Naive B cell (primary cell): ENCODE measurements at places on chromosomes 7 and 10. TPM values are rescaled to one million over a fixed set of nuclear protein-coding genes. Genes with fewer than 3 reads are reported as not detected.

The TLL2 gene
- polyA plus RNA-seq: 0.77 TPM

The SHTN1 gene
- not detected for polyA plus RNA-seq

The MYH16 gene
- not detected for polyA plus RNA-seq

The HGF gene
- 0.53 TPM for polyA plus RNA-seq

The SHLD2 gene
- polyA plus RNA-seq: 15.2 TPM

The IFRD1 gene
- polyA plus RNA-seq: 58.8 TPM

- DNase-seq: no peak
Observed at GRCh38 chr10:26486990-26487850, 49.1 kb downstream of the APBB1IP start.

- DNase-seq: no peak
Observed at GRCh38 chr7:4416396-4417056, 265.6 kb upstream of the FOXK1 start.

DNA sequence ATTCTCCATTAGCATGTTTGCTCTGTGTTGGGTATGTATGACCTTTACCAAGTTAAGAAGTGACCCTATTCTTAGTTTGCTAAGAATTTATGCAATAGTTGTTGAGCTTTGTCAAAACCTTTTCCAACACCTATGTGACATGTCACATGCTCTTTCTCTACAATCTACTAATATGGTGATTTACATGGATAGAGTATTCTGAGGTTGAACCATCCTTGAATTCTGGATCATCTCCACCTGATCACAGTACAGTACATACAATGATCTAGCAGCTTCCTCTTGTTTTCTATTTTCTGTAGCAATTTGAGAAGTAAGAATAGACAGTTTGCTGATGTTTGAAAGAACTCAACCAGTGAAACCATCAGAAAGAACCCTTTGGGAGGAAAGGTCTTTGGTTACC, 101.2 kb upstream of the PDGFA start:
- DNase-seq: no peak

DNA sequence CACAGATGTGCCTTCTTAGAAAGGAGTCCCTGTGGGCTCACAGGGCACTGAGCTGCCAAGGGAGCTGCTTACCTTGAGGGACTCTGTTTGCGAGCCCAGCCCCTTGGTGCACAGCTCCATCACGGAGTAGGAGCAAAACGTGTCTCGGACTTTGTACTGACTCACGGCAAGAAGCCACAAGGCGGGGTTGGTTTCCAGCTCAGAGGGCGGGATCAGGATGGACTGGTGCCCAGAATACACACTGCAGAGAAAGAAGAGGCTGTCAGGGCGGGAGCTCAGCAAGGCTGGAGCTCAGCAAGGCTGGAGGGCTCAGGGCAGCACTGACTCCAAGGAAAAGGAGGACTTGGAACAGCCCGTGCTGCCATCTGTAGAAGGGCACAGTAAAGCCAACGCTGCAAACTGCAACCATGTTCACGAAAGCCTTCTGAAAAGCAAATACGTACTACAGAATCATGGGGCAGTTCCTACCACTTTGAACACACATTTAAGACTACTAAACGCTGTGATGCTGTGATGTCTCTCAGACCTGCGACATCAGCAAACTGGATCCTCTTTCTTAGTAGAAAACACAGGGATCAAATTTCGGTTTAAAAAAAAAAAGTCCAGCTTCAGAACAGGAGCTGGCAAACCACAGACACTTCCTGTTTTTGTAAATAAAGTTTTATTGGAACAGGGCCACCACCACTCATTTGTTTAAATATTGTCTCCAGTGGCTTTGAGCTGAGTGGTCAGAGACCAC, 194.3 kb downstream of the ZMYND11 start:
- no peak for DNase-seq

DNA sequence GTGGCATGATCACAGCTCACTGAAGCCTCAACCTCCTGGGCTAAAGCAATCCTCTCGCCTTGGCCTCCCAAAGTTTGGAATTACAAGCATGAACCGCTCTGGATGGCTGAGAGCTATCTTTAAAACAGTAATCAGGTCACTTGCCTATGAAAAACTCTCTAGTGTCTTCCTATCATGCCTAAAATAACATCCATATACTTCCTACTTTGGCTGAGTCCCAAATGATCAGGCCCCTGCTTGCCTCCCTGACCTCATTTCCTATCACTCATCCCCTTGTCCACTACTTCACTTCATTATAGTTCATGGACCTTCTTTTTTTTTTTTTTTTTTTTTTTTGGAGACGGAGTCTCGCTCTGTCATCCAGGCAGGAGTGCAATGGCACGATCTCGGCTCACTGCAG, 28.0 kb downstream of the SEPTIN7 start:
- no peak for DNase-seq

- DNase-seq: no peak
Observed at GRCh38 chr10:72039377-72039776, 49.0 kb downstream of the SPOCK2 start.

DNA sequence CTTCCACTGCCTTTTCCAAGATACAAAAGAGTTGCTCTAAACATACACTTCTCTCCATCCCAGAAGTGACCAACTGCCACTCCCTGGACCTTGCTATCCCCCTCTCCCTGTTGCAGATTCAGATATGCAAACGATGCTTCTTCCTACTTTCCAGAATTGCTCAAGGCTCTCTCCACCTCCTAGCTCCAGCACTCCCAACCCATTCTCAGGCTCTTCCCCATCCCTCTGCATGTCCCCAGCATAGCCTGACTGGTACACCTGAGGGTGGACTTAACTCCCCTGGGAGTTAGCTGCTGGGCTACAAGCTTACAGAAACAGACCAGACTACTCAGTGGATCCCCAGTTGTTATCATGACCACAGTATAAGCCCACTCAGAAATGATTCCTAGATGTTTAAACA, 27.6 kb downstream of the MKRN1 start:
- no peak for DNase-seq

GRCh38 chr7:86818903-86819302, 175.2 kb downstream of the GRM3 start:
- DNase-seq: no peak

DNA sequence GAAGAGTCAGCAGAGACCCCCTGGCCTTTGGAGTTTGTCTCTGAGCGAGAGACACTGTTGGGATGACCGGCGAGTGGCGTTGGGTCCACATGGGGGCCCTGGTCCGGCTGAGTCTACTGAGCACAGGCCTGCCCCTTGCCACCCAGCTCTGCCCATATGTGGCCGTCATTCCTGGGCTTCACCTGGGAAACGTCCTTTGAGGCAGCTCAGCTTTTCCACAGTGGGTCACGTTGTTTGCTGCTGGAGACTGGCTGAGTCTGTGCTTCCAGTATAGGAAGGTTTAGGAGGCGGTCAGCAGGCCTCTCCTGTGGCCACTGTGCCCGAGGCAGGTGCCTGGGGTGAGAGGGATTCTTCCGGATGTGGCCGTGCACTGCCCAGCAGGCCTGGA, 17.1 kb downstream of the ADAM8 start:
- no peak for DNase-seq

GRCh38 chr10:52145636-52146035, 168.4 kb upstream of the DKK1 start:
- no peak for DNase-seq

- no peak for DNase-seq
Observed at GRCh38 chr7:14507617-14508016, 394.9 kb downstream of the DGKB start.

- no peak for DNase-seq
Observed at GRCh38 chr7:87709258-87709657, 81.1 kb downstream of the RUNDC3B start.

- no peak for DNase-seq
Observed at GRCh38 chr7:10222976-10223375, 750.7 kb upstream of the PHF14 start.

- no peak for DNase-seq
Observed at GRCh38 chr7:93895859-93896600, 5.5 kb upstream of the TFPI2 start.

DNA sequence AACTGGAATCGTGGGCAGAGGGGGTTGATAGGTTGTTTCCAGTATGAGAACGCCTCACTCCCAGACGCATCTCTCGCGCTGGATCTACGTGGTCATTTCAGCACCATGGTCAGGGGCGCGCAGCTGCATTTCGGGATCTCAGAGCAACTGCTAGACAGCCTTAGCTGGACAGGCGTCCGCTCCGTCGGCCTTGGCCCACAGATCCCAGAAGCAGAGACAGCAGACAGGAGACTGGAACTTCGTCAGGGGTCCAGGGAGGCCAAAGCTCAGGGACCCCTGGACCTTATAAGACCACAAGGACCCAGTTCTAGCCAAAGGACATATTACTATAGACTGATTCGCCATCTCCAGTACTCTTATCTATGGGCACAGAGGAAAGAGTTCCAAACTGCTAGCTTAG, 5.3 kb downstream of the NEUROG3 start:
- no peak for DNase-seq

DNA sequence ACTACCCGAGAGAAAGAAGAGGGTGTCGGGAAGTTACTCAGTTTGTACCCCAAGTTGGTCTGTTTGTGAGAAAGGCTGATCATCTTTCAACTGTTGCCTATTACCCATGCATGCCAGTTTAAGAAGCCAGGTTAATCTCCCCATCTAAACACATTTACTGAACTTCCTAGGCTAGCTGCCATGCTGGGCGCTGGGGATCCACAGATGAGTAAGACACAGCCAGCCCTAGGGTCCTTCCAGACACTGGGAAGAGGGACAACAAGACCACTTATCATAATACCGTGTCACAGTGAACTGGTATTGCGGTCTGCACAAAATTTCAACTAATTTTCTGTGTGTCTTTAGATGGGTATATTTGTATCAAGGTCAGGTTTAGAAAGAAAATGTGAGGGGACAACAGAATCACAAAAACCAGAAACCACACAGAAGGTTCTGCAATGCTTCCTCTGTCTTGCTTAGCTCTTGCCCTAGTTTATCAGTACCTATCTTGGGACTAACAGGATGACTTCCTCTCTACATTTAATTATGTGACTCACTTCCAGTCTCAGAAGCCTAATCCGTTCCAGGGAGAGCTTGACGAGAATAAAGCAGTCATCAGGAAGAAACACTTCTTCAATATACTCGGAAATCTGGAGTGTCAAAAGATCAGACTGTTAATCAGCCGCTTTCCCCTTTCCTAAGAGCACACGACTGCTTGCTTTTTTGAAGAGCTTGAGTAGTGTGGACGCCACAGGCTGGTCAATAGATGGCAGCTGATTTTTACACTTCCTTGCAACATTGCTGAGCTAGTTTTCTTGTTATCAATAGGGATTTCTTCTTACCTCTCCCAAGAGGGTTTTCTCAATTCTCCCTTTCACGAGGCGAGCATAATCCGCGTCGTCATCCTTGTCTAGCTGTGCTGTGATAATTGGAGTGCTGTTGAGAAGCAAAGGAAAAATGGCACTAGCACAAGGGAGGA, 45.7 kb downstream of the POLR3A start:
- no peak for DNase-seq
